Coronary artery (tissue), 2 donors: ENCODE measurements at places on chromosomes 6 and 20.
A peak's percentile ranks its signal among the peaks of the same experiment; 100 is the strongest.

GRCh38 chr6:20370393-20370792 is 31.3 kb upstream of the E2F3 start:
- no peak for DNase-seq

GRCh38 chr6:79670789-79671188 is 39.7 kb downstream of the SH3BGRL2 start:
- no peak for DNase-seq

GRCh38 chr6:149166336-149166735 is 151.2 kb upstream of the TAB2 start:
- no peak for DNase-seq

DNA sequence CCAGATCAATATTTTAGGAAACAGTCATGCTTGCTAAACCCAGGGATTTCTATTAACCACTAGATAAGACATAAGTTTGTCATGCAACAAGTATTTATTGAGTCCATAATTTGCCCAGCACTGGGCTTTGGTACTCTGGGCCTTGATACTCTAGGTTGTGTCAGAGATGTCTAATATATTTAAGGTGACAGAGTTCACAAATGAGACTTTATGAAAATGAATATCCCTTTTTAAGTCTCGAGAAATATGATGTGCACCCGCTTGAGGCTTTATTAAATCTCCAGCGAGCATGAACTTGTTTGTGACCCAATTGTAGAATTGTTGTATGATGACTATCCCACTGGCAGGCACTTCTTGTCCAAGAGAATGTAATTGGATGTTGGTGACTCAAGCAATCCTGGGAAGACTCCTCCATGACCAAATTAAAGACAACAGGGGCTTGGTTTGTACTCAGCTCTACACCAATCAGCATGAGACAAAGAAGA is 109.2 kb downstream of the ESR1 start:
- DNase-seq: no peak

DNA sequence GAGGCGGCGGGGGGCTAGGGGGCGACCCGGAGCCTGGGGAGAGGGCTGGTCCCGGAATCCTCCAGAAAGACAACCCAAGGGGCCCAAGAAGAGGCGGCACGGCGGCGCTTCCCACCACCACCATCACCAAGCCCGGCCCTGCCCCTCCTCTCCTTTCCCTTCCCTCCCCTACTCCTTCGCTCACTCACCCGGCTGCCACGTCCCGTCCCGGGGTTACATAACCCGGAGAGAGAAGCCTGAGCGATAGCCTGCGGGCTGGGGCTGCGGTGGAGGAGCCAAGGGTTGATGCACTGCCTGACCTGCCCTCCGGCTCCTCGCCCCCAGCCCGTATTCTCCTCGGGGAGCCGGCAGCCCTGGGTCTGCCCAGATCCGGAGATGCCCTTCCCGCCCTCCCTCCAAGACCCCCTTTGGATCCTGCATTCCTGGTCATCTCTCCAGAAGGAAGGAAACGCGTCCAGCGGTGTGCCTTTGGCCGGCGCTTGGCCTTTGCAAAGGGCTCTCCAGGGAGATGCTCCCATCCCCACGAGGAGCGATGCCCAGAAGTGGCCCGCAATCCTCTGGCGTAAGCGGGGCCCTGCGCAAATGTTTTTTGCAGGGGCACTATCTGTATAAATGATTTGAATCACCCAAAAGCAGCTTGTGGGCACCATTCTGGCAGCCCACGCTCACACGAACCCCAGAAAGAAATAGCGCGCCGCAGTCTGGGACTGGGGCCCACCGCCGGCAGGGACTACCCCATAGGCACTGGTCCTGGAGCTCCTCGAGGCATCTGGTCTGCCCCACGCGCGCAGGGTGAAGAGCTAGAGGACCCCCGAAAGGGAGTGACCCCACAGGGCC is 4.6 kb upstream of the CPXM1 start:
- peak; percentile 64 for DNase-seq

GRCh38 chr20:50824137-50824536 is 29.3 kb downstream of the BCAS4 start:
- peak; percentile 94 for DNase-seq

DNA sequence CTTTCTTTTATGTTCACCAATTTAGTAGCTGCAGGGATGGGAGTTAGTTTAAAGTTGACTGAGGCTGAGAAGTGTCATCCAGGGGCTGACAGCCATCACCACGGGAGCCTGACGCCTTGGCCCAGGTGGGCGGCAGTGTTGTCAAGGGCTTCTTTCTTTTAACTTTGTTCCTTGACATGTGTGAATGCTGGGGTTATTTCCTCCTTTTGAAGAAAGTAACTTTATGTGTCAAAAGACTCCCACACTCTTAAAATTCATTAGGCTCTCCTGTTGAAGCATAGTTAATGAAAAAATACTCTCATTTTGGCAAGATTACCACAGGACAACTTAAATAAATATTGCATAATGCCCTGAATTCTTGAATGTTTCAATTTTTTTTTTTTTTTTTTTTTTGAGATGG is 50.0 kb downstream of the SASH1 start:
- DNase-seq: no peak

GRCh38 chr6:15773806-15774410 is 111.1 kb upstream of the DTNBP1 start:
- no peak for DNase-seq

GRCh38 chr6:132053511-132053910 is 102.3 kb upstream of the CCN2 start:
- no peak for DNase-seq

DNA sequence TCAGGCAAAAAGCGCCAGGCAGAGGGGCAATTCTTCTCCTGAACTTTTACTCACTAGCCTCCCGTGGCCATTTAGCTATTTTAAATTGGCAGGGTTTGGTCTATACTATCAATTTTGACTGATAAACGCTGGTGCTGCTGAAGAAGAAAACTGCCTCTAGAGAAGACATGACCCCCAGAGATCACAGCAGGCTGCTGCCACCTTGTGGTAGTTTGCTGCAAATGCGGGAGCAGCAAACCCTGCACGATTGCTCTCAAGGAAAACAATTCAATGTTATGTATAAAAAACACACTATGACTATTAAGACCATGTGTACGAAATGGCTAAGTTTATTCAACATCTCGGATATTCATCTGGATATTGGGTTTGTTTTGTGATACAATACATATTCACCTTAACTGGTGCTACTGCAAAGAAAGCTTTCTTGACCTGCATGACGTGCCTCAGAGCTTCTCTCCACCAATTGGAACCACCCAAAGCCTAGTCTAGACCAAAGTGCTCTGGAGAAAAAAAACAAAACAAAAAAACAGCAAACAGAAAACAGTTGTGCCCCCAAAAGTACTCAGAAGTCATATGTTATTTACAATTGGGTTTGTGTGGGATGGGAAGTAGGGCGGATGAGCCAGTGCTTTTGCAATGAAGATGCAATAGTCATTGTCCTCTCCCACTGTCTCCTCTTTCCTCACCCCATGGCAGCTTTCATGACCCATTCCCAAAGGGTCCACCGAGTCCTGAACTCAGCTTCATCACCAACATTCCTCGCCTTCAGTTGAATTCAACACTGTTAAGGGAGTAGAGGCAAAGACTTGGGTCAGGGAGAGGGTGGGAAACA is 19.6 kb upstream of the IL17F start:
- no peak for DNase-seq

- no peak for DNase-seq
These were observed 61.4 kb upstream of the UTRN start for GRCh38 chr6:144223686-144224085.

- DNase-seq: no peak
These were observed 93.6 kb upstream of the NFATC2 start for GRCh38 chr20:51636123-51636522.

- DNase-seq: no peak
These were observed 30.8 kb upstream of the ENPP1 start for GRCh38 chr6:131776985-131777384.

DNA sequence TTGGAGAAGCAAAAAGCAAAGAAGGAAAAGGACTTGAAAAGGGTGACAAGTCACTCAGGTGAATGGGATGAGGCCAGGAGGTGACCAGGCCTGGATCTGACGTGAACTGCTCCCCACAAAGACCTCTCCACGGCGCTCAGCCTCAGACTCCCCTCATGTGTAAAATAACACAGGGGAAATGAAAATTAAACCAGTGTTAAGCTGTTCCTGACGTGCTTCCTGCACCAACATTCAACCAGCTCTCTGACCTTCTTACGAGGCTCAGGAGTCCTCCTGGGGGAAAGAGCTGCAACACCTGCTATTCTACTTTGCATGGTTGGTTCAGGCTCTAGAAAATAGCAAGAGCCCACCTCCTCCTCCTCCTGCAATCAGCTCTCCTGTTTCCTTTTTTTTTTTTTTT is 256.7 kb downstream of the ATXN1 start:
- no peak for DNase-seq

GRCh38 chr6:53998303-53998702 is 112.9 kb upstream of the MLIP start:
- DNase-seq: no peak

- no peak for DNase-seq
These were observed 668 bp upstream of the RPP40 start for GRCh38 chr6:5004373-5005037.

GRCh38 chr6:140077827-140078560 is 703.5 kb upstream of the CITED2 start:
- DNase-seq: no peak

GRCh38 chr6:106119546-106119945 is 33.4 kb downstream of the PRDM1 start:
- no peak for DNase-seq

DNA sequence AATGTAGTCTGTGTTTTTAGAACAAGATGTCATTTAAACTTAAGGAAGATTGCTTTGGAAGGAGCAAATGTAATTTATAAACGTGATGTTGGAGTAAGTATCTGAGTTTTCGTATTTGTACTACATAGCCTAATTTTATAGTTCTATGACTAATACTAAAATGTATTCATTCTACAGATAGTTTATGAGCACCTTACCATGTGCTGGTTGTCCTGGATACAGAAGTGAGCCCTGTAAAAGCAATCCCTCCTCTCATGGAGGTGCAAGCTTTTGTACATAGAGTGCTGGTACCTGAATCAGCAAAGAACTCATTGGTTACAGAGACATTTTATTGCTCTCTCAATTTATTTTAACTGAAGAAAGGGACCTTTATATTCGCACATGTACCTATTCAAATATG is 27.1 kb downstream of the TBPL1 start:
- DNase-seq: no peak

DNA sequence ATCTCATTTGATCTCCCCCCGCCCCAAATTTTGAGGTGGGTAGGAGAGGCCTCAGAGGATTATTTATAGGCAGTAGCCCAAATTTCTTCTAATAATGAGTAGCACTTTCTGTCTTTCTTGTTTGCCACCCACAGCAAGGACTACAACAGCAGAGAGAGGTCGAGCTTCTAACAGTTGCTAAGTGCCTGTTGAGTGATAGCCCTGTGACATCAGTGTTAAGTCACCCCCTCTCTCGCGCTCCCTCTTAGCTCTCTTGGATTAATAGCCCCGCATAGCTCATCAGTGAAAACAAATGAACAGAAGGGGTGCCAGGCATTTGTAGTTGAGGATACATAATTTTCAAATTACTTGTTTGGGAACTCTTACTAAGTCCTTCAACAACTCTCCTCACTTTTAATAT is 3.5 kb downstream of the ANKRD60 start:
- DNase-seq: no peak

DNA sequence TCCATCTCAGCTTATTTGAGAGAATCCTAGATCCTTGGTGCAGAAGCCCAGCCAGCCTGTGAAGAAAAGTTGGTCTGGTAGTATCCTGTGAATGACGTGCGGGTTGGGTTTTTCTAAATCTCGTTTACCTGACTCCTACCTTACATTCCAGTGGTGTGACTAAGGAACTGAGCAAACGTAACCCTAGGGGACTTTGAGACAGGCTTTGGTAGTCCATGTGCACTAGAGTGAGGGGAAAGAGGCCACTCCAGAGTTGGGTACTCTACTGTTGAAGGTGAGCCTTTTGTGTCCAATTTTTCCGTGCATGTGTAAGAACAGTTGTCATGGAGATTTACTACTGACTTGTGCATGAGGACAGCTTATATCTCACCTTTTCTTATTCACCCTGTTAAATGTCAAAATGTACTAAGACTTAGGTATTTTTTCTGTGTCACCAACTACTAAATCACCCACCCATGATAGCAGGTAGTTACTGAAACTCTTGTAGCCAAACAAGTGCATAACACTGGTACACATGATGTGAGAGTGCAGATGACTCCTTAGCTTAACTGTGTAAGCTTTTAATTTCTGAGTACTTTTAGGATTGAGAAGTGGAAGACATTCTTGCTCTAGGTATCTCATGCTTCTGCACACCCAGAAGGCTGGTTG is 26.3 kb upstream of the PLCG1 start:
- no peak for DNase-seq

- DNase-seq: no peak
These were observed 113.4 kb downstream of the NFATC2 start for GRCh38 chr20:51429144-51429482.

- no peak for DNase-seq
These were observed 214.8 kb downstream of the ADGB start for GRCh38 chr6:146813554-146813953.

DNA sequence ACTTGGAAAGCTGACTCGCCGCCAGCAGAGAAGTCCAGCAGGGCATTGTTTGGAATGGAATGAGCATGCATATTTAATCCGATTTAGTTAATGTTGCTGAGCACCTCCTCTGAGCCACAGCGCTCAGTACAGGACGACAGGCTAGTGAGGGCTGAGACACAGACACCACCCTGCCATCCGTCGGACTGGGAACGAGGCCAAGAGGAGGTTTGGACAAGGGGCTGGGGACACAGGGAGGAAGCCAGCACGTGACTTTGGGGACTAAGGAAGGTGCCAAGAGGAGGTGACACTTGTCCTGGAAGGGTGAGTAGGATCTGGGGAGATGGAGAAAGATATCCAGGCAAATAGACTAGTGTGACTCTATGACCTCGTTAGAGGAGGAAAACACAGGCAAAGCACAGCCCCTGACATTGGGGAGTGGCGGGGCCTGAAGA is 152.5 kb upstream of the ECI2 start:
- no peak for DNase-seq

DNA sequence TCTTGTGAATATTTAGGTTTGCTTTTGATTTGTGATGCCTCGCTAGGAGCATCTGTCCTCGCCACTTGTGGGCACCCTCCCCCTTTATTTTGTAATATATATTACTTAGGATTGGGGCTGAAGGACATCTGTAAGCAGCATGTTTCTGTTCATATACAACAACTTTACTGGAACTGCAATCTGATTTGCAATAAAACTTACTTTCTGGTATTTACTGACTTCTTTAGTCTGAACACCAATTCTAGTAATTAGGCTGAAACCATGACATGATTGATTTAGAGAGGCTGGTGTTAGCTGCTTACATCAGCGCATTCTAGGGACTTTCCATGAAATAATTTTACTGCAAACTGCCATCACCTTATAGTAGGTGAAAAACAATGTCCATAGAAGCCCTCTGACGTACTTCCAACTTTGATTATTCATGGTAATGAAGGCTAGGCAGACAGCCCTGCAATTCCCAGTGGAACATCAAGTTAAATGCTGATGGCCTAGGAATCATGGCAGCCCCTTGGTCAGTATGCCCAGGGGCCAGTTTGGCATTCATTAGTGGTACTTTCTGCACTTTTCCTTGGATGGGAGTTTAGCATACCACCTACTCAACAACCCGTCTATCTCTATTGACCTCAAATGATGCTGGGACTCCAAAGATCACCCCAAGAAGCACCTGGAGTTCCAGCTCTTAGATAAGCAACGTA is 132.9 kb upstream of the MCHR2 start:
- no peak for DNase-seq

GRCh38 chr6:11900662-11901598 is 111.2 kb upstream of the HIVEP1 start:
- DNase-seq: no peak

GRCh38 chr20:34922654-34923381 is 32.8 kb downstream of the GSS start:
- DNase-seq: no peak

- DNase-seq: no peak
These were observed 46.1 kb downstream of the MYO6 start for GRCh38 chr6:75794954-75795739.

GRCh38 chr6:140107216-140107615 is 732.8 kb upstream of the CITED2 start:
- no peak for DNase-seq
